ENCODE measurements at places on chromosomes 5 and 9.

DNA sequence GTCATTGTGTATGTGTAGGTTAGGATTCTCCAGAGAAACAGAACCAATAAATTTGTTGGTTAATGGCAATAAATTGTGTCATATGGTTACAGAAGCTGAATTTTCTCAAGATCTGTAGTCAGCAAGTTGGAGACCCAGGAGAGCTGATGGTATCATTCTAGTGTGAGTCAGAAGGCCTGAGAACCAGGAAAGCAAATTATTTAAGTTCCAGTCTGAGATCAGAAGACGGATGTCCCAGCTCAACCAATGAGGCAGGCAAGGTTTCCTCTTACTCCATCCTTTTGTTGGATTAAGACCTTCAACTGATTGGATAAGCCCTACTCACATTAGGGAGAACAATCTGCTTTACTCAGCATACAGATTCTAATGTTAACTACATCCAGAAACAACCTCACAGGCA is 656.3 kb downstream of the ANXA1 start:
- no peak for DNase-seq

GRCh38 chr5:95812074-95812471 is 10.5 kb downstream of the GLRX start:
- DNase-seq, result no peak

- DNase-seq, result no peak
Observed at GRCh38 chr9:20985851-20986600, 45.4 kb downstream of the HACD4 start.

DNA sequence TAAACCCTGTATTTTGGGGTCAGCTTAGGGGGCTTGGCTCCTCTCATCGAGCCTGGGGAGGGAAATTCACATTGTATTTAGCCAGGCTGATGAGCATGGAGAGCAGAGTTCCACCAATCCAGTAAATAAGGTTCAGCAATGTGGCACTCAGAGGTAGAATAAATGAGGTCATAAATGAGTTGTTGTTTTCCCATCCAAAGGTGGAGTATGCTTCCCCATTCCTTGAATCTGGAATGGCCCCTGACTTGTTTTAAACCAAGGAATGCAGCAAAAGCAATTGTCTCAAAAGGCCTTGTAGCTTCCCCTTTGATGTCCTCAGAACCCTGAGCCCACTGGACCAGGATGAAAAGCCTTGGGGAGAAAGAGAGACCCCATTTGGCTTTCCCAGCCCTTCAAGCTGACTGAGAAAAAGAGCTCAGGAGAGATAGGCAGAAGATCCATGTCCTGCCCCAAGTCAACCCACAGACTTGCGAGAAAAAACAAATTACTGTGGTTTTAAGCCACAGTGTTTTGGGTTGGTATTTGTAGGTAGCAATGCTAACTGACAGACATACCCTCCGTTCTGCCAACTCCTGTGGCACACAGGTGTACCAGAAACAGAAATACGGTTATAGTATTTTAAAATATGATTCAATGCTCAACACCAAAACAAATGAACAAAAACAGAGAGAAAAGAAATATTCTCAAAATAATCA is 566.0 kb upstream of the DMAC1 start:
- DNase-seq, result no peak

DNA sequence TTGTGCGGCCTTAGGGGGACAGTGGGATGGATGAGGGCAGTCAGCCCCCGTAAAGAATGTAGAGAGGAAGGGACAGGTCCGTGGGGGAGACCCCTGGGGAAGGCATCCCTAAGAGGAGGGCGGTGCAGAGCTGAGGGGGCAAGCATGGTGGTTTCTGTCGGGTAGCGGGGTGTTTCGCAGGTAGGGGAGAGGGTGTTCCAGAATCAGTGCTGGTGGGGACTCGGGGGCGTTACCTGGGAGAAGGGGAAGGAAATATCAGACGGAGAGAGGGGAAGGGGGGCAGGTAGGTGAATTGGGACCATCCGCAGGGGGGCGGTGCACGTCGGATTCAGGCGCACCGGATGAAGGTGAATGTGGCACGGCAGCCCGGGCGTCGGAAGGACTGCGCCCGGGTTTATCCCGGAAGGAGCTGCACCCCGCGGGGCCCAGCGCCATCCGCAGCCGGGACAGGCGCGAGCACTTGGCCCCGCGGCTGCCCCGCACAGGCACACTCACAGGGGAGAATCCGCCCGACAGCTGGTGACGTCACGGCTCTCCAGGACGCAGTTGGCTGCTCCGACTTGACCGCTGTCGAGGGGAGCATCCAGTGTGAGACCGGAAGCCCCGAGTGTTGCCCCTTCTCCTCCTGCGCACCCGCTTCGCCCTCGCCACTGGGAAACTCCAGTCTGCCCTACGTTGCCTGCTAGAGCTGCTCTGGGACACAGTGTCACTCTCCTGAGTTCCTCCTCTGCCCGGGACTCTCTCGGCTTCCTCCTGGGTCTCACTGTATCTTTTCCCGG is 1.3 kb downstream of the CD72 start:
- peak; percentile 72 for DNase-seq

DNA sequence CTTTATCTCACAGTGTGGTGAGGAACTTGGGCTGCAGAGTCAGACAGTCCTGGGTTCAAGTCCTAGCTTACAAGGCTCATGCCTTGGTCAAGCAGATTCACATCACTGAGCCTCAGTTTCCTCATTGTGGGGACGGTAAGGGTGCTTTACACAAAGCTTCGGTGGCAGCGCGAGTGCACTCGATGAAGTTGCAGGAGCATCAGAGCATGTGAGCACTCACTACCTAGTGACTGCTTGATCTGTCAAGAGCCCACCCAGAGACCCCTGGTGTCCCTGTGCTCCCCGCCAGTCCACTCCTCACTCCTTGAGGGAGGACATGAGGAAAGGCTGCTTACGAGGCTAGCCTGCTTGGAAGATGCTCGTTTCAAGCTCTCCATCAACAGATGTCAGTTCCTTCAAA is 56.2 kb upstream of the GARNL3 start:
- DNase-seq, result no peak

DNA sequence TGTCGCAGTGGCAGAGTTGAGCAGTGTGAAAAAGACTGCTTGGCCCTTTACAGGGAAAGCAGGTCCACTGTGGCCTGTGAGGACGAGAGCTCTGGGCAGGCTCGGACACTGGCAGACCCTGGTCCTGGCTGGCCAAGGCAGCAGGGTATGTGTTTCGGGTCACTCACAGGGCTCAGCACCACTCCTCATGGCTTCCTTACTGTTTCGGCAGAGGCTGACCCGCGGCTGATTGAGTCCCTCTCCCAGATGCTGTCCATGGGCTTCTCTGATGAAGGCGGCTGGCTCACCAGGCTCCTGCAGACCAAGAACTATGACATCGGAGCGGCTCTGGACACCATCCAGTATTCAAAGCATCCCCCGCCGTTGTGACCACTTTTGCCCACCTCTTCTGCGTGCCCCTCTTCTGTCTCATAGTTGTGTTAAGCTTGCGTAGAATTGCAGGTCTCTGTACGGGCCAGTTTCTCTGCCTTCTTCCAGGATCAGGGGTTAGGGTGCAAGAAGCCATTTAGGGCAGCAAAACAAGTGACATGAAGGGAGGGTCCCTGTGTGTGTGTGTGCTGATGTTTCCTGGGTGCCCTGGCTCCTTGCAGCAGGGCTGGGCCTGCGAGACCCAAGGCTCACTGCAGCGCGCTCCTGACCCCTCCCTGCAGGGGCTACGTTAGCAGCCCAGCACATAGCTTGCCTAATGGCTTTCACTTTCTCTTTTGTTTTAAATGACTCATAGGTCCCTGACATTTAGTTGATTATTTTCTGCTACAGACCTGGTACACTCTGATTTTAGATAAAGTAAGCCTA is 15.7 kb downstream of the SQSTM1 start:
- DNase-seq, result no peak

DNA sequence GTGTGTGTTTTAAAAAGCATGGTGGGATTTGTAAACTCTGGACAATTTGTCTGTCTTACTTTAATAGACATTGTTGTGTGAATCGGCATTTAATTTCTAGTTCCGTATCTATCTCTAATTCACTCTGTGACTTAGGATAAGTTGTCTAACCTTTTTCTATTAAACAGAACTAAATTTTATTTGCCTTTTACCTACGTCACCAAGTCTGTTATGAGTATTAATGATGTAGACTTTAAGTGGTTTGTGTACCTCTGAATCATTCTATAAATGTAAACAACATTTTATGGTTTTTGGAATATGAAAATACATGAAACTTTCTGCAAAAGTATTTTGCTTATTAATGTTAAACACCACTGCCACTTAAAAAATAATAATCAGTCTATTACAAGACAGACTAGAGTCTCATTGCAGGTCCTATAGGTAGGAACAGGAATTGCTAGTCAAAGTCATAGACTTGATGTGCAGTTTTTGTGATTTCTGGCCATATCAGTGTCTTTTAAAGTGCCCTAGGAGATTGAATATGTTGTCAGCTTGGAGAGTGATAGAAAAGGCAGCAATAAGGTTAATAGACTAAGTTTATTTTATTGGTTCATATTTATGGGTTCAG is 5.6 kb downstream of the RBM27 start:
- no peak for DNase-seq

GRCh38 chr5:9957214-9957613 is 292.5 kb downstream of the ATPSCKMT start:
- DNase-seq, result no peak

- DNase-seq, result no peak
Observed at GRCh38 chr9:114930056-114930812, at the start of gene TNFSF8. TSS of gene TNFSF8 (minus strand) at chr9:114930591. CDS start at chr9:114930303, 288 bp downstream.

DNA sequence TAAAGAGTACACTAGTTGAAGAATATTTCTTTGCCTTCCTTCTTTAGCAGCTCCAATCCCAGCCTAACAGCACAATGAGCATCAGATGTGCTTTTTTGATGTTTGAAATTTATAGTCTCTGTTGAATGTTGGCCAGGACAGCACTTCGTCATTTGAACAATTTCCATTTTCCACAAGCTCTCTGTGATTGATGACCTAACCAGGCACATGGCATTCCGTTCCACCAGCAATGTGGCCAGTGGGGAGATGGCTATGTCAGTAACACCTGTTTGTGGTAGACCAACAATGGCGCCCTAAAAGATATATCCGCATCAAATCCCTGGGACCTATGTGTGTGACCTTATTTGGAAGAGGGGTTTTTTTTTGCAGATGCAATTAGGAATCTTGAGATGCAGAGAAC is 66.8 kb downstream of the PALM2AKAP2 start:
- no peak for DNase-seq

DNA sequence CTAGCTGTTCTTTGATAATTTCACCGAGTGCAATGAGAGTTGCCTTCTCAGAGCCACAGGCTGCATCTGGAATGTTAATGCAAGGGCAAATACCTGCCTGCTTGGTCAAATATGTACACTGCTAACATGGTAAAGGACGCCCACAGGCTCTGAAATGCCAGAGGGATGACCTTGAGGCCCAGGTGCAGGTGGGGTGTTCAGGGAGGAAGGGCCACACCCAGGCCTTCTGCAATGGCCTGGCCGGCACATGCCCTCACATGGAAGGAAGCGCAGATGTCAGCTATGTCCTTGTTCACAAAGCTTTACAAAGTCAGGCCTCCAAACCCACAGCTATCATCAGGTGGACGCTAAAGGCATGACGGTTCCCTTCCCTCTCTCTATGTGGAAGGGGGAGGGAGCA is 48.6 kb downstream of the HRH2 start:
- DNase-seq, result no peak
